ENCODE measurements at places on chromosomes 4 and X. TPM values are rescaled to one million over a fixed set of nuclear protein-coding genes. Genes with fewer than 3 reads are reported as not detected.

Gene SGCB
- total RNA-seq: 10.4 TPM

Gene GPR78
- total RNA-seq: 0.20 TPM

Gene STBD1
- total RNA-seq: 3.2 TPM

DNA sequence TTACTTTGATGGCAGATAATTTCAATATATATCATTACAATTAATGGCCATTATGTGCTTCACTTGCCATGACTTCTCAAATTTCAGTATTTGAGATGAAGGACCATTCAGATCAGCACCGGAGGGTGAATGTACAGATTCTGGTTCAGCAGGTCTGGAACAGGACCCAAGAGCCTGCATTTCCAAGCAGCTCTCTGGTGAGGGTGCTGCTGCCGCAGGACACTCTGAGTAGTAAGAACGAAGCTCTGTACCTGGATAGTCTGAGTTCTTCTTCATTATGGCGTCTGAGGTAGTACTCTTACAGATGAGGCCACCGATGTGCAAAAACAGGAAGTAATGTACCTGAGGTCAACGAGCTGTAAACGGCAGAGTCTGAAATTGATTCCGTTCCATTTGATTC is 228.2 kb downstream of the FBXW7 start:
- DNase-seq: no peak

- peak; percentile 22 for DNase-seq
Observed at GRCh38 chr4:53490965-53491622, 100.2 kb downstream of the LNX1 start.

GRCh38 chrX:105695451-105695850 is 126.9 kb upstream of the NRK start:
- DNase-seq: no peak

GRCh38 chrX:109841869-109842579 is 109.0 kb upstream of the ACSL4 start:
- no peak for DNase-seq

Data from Calu3 (cell line).